ENCODE measurements at places on chromosomes 4 and X.

DNA sequence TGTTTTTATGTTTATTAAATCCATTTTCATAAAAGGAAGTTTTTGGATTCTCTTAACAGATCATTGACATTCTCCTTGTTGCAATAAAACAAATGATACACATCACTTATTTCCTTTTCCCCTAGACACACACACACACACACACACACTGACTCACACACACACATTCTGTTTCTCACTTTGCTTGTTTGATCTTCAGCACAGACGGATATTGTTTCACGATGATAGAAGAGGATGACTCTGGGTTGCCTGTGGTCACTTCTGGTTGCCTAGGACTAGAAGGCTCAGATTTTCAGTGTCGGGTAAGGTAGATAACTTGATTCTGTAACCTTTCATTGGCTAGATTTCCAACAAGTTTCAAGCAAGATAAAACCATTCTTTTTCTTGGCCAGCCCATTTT lies 356.8 kb downstream of the BMPR1B start:
- peak; percentile 23 for DNase-seq

GRCh38 chr4:56757821-56758411 lies 63.6 kb downstream of the SPINK2 start:
- DNase-seq = peak; percentile 98

DNA sequence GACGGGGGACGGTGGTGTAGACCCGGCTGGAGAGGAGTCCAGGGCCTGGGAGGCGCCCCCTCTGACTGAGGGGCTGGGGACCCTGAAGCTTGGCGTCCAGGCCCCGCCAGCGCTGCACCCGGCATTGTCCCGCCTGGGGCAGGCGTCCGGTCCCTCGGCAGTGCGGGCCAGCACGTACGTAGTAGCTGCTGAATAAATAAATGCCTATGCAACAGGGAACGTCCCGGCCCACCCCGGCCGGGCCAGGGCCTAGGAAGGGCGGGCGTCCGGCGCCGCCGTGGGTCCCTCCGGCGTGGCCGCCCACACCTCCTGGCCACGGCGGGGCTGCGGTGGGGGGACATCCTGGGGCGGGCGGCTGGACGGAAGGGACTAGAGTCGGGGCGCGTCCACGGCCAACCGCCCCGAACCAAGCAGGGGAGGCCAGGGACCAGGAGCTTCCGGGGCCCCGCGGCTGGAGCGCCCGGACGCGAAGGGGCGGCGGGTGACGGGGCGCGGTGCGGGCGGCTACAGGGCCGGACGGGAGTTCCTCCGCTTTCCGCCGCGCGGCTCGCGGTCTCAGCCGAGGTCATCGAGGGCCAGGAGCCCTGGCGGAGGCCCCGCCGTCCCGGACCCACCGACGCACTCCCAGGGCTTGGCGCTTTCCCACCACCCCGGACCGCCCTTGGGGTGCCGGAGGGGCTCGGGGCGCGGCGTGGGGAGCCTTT lies 886 bp upstream of the WWC2 start:
- DNase-seq = peak; percentile 60

GRCh38 chr4:109879081-109879480 lies 31.2 kb downstream of the LRIT3 start:
- DNase-seq = no peak

DNA sequence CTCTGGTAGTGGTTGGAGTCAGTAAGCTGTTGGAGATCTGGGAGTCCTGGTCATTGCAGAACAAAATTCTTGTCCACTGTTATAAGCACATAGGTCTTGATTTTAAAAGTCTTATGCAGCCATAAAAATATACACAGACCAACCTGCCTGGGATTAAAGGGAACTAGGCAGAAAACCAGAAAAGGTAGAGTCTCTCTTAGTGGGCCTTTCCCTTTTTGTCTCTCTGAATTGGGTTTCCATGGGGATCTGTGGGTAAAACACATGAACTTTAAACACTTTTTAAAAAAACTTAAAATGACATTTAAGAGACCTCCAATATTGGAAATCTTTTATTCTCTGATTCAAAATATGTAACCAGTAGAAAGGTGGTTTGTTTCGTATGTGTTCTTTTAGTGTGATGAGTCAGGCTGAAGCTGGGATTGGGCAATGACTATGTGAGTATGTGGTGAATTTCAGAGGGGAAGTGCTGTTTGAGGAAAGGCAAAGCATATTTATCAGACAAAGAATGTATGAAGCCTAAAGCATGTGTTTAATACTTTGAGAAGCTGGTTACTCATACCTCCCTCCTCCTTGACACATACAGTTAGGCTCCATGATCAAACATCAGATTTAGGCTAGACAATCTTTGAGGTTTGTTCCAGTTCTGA lies 29.6 kb downstream of the SLC16A2 start:
- DNase-seq = peak; percentile 93

DNA sequence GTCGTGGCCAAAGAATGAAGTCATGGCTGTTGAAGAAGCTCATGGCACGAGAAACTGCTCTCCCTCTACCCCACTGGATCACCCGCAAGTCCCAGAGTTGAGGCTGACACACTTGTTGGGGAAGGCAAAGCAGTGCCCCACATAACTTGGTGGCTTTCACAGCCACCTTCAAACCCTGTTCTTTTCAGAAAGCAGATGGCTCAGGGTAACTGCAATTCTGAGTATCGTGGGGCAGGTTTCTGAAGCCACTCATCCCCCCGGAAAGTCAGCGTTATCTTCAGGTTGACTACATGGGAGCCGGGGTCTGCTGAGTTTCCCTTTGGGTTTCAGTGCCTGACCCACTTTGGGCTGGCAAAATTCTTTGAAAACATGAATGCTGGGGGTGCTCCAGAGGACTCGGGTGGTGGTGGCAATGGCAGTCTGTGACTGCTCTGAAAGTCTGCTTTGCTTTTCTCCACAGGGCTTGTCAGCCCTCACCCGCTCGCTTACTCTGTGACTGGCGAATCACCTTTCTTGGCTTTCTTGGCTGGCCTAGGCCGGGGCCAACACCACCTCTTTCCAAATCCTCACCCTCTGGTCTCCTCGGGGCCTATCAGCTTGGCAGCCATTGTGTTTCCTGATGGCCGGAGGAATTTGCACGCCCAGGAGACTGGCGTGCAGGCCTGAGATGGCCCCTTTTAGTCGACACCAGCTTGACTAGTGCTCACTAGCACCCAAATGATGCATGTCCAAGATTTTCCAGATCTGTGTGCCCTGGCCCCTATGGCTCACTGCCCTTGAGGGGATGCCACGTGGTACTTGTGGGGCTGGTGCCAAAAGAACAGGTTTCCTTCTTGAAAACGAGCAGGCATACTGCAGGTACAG lies 7.3 kb downstream of the PPP1R3F start:
- DNase-seq = no peak

DNA sequence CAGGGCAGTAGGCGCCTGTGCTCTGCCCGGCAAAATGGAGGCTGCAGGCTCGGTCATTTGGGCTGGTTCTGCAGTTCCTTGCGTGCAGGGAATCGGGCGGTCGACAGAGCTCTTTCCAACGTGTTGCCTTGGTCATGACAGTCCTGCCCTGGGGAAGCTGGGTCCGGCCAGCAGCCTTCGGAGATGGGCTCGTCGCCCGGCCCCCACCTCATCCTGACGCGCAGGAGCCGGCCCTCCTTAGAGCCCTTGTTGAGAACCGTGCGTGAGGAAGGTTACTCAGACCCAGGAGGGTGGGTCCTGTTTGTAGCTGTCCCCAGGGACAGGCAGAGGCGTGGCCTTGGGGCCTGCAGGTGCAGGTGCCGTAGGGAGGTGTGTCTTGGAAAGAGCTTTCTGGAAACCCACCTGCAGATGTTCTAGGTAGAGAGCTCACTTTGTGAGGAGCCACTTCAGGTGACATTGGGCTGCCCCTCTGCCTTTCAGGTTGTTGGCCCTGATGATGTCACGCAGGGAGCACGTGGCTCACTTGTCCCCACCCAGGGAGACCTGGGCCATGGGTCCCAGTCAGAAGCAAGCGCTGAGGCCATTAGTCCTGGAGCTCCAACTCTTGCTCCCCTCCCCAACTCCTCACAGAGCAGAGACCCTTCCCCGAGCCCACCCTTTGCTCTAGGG lies 15.2 kb upstream of the HGFAC start:
- no peak for DNase-seq

GRCh38 chr4:88244816-88245579 lies 39.4 kb downstream of the PPM1K start:
- no peak for DNase-seq

DNA sequence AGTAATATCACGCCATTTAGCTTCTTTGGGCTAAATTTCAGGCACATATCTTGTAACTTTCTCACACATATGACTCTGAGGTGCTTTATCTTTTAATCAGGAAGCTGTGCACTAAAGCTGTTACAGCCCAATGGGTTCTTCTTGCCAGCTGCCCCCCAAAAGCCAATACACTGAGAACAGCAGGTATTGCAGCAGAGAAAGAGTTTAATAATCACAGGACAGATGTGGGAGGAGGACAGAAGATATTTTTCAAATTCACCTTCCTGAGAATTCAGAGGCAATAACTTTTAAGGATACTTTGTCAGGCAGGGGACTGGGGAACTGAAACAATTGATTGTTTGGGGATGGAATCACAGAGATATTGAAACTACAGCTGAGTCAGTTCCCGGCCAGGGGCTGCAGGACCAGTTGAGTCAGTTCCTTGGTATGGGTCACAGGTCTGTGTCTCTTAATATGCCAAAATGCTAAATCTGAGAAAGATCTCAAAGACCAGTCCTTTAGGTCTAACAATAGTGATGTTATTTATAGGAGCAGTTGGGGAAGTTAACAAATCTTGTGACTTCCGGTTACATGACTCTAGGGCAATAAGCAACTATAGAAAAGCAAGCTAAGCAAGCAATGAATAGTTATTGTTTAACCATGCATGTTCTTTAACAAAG lies 28.1 kb downstream of the DDIT4L start:
- DNase-seq = no peak

- peak; percentile 50 for DNase-seq
These were observed 80.8 kb upstream of the IQCM start for GRCh38 chr4:149896432-149896831.

GRCh38 chrX:12419591-12419990 lies 281.3 kb downstream of the FRMPD4 start:
- DNase-seq = no peak

GRCh38 chr4:89056953-89057398 lies at the start of gene FAM13A:
Gene FAM13A (minus strand): TSS chr4:89057185. CDS start chr4:89056964, 221 bp downstream.
- DNase-seq = peak; percentile 94

Data from fibroblast of skin of right biceps (primary cell).